Stimulated activated CD8-positive, alpha-beta memory T cell treated with anti-CD3 and anti-CD28 coated beads, Interleukin-4, amount 100 ng/mL, for 24 hours (primary cell): ENCODE measurements at places on chromosomes 7 and 10.

DNA sequence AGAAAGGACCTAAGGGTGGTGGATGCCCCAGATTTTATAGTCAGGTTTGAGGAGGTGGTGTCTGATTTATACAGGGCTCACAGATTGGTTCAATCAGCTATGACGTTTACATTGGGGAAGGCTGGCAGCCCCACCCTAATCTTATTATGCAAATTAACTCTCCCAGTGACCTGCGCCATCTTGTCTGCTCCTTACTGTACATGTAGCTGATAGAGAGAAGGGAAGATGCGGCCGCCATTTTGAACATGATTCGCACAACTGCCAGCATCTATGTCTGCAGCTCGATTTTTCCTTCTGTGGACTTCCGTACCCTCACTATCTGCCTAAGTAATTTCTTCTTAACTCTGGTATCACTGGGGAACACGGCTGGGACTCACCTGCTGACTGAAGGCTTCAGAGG is 619.0 kb upstream of the DPP6 start:
- no peak for DNase-seq

GRCh38 chr10:114525368-114525949 is 121.2 kb upstream of the AFAP1L2 start:
- DNase-seq: no peak

DNA sequence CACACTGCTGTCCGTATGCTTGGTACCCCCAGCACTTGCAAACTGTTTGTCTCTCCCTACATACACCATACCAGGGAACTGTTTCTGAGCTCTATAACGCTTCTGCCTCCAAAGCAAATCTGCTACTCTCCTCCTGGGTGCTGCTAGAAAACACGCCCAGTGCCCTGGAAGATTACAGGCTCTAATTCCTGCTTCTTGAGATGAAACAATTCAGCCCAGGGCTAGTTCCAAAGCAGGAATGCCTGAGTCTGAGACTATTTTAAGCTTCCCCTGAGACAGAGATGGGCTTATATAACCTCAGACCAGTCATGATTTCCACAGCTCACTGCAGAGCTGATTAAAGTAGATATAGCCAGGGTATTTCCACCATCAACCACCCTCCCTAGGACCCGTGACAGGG is 327.1 kb downstream of the GPR158 start:
- DNase-seq: no peak

- DNase-seq: no peak
These were observed 197.3 kb downstream of the PHF14 start for GRCh38 chr7:11170863-11171568.

DNA sequence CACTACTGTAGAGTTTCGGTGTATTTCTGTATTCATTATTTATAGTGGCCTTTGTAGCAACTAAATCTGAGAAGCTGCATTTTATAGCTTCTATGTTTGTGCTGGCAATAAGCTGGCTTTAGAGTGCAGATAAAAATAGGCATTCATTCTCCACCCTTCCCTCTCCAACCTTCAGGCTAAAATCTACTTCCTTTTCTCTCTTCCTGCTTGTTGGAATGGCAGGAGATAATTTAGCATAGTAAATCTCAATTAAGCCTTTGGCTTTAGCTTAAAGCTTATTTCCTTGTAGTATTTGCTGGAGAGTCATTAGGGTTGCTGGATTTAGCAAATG is 58.5 kb downstream of the CPVL start:
- no peak for DNase-seq

GRCh38 chr10:97648562-97649404 is 8.3 kb downstream of the PI4K2A start:
- DNase-seq: no peak

GRCh38 chr10:15333909-15334649 is 37.0 kb downstream of the FAM171A1 start:
- no peak for DNase-seq

GRCh38 chr7:124790645-124791044 is 25.1 kb upstream of the GPR37 start:
- DNase-seq: no peak

- no peak for DNase-seq
These were observed 150.7 kb downstream of the BTAF1 start for GRCh38 chr10:92074126-92074887.

GRCh38 chr7:34655384-34655783 is 2.6 kb upstream of the NPSR1 start:
- DNase-seq: no peak

DNA sequence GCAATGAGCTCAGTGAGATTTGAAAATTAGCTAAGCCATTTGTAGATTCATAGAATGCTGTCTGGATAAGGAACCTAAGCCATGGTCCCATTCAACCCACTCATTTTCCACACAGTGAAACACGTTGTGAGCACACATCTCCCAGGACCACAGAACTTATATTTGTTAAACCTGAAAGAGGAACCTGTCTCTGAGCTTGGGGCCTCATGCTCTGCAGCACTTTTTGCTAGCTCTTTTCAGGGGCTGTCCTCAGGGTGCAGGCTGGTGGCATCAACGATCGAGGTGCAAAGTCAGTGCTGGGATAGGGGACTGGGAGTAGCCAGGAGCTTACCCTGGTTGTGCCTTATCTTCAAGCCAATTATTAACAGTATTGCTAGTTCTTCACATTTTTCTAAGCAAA is 11.9 kb downstream of the HECW1 start:
- DNase-seq: no peak

GRCh38 chr10:90845726-90846125 is 12.1 kb downstream of the HTR7 start:
- DNase-seq: no peak

DNA sequence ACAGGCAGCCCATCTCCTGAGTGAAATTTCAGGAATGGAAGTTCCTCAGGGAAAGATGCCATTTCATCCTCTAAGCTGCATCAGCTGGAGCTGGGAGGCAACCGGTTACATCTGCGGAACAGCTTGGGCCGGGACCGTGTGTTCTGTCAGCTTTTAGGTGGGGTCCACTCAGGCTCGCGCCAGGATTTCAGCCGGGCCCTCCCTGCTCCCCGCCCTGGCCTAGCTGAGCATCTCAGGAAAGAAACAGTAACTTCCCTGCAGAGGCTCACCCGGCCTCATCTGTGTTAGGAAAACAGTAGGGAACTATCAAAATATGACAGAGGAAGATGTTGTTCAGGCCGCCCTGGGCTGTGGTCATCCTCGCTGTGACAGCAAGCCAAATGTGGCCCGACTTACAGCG is 110.4 kb downstream of the TRIL start:
- no peak for DNase-seq

DNA sequence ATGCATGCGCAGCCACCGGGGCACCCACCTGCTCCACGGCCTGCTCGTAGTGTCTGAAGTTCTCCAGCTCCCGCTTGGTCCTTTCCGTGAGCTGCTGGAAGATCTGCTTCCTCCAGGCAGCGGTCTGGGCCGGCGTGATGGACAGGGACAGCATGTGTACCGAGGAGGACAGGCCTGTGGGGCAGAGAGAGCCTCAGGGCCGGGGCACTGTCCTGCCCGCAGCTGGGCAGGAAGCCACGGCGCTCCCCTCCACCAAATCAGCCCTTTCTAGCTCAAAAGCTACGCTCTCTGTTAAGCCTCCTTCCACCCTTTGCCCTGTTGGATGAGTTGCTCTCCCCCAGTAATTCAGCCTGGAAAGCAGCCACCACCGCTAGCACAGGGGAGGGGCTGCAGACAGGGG is 19.2 kb downstream of the TECPR1 start:
- DNase-seq: no peak

- DNase-seq: no peak
These were observed 15.5 kb downstream of the STX1A start for GRCh38 chr7:73703757-73704639.

DNA sequence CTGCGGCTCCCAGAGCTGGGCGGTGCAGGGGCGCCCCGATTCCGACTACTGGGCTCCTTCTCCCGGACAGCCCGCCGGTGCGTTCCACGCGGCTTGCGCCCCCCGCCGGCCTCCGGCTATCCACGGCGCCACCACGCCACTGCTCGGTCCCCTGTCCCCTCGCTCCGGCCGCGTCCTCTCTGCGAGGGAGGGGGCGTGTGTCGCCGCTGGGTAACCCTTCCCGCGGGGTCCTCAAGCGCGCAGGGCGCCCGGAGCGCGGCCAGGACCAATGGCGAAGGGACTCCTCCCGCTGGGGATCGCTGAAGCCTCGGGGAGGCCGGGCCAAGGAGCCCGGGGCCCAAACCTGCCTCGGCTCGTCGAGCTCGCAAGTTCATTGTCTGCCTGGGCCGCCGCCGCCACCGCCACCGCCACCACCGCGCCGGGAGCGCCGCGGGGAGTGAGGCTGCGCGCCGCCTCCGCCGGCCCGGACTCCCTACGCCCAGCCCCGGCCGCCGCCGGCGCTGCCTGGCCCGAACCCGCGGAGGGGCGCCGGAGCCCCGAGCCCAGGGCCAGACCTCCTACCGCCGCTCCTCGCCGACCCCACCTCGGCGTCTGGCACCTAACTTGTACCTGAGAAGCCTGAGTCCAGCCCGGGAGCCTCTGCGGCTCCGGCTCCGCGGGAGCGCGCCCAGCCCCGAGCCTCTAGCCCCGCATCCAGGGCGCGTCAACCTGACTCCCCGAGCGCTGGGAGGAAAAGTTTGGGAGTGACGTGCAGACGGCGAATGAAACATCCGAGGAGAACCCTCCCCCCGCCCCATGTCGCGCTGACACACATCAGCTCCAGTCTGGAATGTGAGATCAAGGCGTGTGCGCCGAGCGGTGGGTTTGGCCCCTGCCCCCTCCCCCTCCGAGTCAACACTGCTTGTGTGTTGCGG is at the start of gene CHST15:
TSS of gene CHST15 (minus strand) at position 739 of the 914 bp plus-strand sequence. CDS start 47,386 bp downstream, outside the sequence.
- no peak for DNase-seq

GRCh38 chr7:49324707-49325106 is 400.4 kb downstream of the CDC14C start:
- DNase-seq: no peak

DNA sequence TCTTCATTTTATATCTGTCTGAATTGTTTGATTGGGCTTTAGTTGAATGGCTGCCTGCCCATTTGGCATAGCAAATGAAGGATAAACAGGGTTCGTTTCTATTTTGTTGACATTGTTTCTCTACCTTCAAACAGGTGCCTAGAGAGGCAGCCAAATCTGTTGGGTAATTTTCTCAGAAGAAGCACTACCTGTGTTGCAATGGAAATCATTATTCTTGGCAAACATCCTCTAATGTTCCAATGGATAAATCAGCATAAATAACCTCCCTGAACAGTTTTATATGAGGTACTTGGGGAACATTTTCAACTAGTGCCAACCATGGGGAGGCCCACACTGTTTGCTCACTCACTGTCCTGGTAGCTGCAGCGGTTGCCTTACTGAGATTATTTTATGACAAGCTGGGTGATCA is 64.4 kb upstream of the PLPP4 start:
- no peak for DNase-seq

- DNase-seq: no peak
These were observed 282.4 kb downstream of the HPSE2 start for GRCh38 chr10:98953251-98953650.

DNA sequence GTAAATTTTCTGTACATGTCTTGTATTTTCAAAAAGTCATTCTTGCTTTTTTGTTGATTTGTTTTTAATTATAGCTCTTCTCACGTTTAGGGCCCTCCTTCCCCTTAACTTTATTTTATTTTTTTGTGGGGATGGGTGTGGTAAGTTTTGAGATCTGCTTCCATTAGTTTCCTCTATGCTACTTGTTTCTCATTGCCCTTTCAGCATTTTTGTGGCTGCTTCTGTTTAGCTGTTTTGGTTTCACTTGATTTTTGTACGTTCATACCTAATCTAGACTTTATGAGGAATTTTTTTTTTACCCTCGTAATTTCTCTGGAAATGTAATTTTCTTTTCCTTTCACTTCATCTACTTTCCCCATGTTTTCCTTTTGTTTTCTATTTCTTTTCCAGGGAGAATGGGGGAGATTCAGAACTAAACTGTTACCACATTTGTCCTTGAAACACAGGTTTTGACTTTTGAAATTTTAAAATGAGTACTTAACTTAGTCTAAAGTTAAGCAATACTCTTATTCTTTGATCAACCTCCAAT is 80.8 kb downstream of the ATRNL1 start:
- no peak for DNase-seq

GRCh38 chr10:55214608-55215007 is 413.6 kb upstream of the PCDH15 start:
- DNase-seq: no peak

DNA sequence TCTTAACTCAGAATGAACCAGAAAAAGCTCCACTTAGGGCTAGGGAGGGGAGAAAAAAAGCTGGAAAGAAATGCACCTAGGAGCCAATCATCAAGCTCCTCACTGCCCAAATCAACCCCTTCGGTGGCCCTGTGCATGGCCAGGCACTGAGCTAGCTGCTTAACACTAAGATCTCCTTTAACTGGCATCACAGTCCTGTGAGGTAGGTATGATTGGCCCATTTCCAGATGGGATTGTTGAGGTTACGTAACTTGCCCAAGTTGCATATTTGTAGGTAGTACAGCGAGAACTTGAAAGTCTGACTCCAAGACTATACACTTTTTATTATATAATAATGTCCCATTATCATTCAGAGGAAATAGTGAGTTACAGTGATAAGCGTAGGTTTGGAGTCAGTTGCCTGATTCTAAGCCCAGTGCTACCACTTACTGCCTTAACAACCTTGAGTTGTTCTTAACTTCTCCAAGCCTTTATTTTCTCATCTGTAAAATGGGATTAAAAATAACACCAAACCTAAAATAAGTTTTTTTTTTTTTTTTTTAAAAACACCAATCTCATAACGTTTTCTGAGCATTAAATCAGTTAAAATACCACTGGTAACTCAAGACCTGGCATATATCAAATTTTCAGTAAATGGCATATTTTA is 37.2 kb upstream of the ACSL5 start:
- DNase-seq: no peak

DNA sequence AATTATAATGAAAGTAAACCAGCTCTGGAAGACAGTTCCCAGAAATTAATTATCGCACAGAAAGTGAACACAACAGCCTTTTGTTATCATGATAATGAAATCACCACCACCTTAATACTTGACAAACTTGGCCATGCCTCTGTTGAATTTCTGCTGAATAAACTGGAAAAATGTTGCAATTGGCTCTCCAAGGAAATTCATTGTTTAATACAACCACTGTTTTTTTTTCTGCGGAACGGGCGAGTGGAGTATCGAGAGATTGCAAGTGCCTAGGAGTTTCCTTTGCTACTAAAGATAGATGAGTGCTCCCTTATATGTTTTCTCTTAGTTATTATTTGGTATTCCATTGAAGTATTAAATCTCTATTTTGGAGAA is 657.0 kb downstream of the SDK1 start:
- DNase-seq: no peak

DNA sequence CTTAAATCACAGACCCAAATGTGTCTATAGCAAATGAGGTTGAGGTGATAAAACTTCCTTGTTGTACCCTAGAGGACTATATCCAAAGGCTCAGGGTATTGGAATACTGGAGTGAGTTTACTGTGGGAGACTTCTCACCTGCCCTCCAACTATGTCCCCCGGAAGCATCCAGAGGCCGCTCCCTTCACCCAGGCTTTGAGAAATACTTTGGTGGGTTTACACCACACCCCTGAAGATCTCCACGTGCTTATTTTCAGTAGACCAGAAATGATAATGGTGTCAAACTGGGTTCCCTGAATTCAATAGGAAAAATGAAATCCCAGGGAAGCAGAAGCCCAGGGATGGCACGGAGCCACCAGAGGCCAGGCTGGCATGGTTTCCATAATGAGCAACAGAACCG is 31.3 kb upstream of the NANOS1 start:
- no peak for DNase-seq

- no peak for DNase-seq
These were observed 104.3 kb downstream of the TRIM24 start for GRCh38 chr7:138564365-138564764.
